ENCODE measurements at places on chromosomes 5 and 9.

GRCh38 chr5:169374761-169375160 is 73.8 kb upstream of the SLIT3 start:
- DNase-seq: no peak

GRCh38 chr9:1745980-1746379 is 269.2 kb upstream of the SMARCA2 start:
- DNase-seq: no peak

GRCh38 chr9:130104491-130105193 is 50.9 kb downstream of the GPR107 start:
- DNase-seq: no peak

DNA sequence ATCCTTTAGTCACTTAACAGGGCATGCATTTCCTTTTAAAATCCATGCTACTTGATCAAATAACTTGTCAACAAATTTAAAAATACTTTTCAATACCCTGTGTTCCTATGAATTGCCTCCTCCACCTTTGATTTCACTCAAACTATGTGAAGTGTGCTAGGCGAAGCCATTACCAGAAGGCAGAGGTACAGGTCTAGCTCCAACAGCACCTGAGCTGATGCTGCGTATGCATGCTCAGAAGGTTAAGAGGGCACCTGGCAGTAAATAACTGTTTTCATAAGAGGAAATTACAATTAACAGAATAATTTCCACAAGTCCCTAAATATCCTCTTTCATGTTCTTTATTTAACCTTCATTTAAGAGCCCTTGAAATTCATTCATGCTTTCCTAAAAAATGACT is 251.8 kb downstream of the EFNA5 start:
- DNase-seq: no peak

- DNase-seq: no peak
Observed at GRCh38 chr9:115038178-115038577, 79.8 kb downstream of the TNC start.

GRCh38 chr9:17068671-17069070 is 66.2 kb upstream of the CNTLN start:
- DNase-seq: no peak

DNA sequence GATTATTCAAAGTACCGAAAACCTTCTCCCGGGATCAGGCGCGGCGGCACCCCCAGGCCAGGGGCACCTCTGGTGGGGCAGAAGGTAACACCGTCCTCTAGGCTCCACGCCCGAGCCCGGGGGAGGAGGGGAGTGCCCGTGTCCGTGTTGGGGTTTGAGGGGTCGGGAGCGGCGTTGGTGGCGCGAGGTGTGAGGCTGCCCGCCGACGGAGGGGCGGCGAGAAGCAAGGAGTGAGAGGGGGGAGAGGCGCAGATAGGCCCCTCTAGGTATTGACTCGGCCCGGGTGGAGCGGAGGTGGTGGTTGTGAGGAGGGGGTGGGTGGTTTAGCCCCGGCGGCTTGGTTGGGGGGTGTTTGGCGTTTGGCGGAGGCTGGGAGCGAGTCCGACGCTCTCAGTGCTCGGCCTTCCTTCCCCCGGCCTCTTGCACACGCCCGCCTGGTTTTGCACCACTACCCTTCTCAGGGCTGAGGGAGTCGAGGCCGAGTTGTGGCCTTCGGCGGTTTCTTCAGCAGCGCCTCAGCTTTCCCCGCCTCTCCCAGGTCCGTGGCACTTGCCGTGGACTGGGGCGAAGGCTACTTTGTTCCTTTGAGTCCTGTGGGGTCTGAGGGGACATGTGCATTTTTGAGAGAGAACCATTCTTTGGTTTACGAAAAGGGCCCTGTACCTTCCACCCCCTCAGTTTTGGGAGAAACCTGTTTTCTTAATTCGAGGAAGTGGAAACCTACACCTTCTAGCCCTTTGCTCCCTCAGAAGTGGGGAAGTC is 450 bp downstream of the GPBP1 start:
- DNase-seq: peak; percentile 74

GRCh38 chr9:104914466-104914865 is 13.5 kb downstream of the ABCA1 start:
- no peak for DNase-seq

DNA sequence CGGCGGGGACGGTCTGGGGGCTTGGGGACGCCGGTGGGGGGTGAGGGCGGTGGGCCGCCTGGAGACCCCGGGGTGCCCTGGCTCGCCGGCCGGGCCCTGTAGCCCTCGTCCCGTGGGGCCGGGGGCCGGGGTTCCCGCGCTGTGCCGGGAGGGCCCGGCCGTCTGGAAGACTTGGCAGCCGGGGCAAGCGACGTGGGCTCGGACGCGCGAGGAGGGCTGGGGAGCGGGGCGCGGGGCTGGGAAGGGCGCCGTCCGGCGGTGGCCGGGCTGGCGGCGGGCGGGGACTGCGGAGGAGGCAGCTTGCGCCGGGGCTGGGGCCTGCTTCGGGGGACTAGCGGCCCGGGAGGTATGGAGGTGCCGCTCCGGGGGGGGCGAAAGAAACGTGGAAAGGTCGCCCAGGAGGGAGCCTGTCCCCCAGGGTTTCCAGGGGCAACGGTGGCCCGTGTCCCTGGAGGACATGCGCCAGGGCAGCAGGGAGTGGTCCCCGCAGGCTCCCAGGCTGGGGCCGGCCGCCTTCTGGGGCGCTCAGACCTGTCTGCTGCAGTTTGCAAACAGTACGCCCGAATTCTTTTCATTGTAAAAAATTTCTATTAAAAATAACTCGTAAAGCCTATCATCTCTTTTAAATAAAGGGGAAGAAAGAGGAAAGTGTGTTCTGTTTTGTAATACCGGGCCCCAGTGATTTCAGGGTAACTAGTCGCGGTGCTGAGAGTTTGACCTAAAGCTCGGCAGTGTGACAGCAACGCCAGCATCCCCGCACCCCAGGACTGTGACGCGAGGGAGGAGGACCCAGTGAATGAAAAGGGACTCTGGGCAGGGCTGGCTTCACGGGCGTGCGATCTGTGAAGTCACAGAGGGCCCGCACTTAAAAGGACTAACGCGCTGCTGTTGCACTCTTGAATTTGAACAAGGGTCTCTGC is 752 bp upstream of the ANKH start:
- peak; percentile 81 for DNase-seq

GRCh38 chr5:121497176-121497575 is 354.5 kb upstream of the FTMT start:
- DNase-seq: no peak

DNA sequence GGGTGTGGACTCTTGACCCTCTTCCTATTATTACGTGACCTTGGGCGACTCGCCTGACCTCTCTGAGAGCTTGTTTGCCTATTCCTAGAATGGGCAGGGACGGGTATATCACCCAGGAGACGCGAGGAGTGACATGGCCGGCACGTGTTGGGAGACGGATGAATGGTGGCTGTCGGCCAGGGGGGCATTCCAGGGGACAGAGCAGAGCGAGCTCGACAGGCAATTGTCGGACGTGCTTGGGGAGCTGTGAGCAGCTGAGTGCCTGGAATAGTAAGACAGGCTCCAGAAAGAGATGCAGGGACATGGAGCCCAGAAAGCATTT is 29.3 kb upstream of the UNC5A start:
- DNase-seq: peak; percentile 62

DNA sequence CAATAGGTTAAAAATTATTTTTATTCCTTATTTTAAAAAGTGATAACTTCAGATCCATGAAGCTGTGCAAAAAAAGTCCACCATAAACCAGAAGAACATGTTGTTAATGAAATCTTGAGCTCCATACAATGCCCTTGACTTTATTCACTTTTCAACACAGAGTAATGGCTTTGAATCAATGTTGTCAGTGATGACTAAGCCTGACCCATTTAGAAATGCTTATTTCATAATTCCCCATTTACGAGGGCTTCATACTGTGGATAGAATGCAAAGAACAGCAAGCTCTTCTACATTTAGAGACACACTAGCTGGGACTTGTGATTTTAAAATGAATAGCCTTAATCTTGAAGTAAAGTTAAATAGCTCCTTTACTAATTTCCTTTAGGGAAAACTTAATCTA is 25.7 kb upstream of the IL9 start:
- DNase-seq: no peak

DNA sequence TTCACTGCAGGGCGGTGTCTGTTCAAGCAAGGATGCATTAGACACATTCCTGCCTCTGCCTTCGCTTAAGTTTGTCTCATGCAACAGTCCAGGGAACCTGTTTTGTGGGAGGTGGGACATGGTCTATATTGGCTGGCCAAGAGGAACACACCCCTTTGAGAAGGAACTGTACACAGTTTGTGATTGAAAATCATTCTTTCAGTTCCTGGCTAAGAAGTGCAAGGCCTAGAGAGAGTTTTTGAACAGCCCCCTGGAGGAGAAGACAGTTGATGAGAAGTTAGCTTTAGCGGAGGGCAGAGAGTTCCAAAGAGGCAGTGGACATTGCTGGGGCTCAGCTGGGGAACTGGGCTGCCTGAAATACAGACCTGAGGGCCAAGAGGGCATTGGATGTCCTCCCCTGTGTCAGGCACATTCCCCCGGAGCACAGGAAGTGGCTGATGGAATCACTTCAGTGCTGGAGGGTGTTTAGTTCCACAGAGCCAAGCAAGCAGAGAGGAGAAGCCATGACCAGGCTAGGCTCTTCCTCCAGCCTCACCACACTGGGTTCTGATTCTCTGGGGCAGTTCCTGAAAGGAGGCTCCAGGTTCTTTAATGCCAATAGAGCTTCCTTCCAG is 66.6 kb downstream of the RGS3 start:
- peak; percentile 41 for DNase-seq

DNA sequence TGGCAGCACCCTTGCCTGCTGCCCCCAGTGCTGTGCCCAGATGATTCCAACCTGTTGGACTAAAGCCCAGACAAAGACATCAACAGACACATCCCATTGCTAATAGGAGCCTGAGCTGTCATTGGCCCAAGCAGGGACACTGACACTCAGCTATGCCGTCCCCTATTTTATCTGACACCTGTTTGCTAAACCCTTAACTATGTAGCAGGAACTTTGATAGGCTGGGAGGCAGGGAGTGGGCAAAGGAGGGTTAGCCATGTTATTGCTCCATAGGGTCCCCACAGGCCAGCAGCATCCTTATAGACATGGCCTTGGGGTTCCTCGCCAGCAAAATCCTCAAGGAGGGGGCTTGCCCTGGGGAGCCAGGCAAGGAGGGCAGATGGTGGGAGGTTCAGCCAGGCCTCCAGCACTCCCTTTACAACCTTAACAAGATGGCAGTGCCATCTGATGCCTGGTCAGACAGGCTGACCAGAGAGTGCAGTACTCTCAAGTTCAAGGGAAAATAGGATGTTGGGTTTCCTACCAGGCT is 50.4 kb upstream of the CDKN2AIPNL start:
- DNase-seq: no peak

DNA sequence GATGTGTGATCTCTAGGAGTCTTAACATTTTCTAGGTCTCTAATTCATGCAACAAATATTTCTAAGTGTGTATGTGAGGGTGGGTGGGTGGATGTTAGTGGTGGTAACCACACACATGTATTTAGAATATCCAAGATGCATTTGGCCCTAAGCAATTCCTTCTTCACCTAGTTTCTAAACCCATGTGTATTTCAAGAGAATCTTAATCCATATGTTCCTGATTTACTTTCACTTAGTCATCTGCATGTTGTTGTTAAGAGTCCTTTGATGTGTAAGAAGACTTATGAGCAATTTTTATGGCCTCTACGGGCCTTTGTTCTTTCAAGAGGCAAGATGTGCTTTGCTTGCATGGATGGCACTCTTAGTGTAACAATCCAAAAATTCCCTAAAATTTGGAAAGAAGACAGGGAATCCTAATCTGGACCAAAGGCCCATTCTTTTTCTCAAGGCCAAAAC is 282.6 kb downstream of the SPATA31D1 start:
- DNase-seq: no peak

GRCh38 chr5:135600152-135600570 is 21.4 kb upstream of the CXCL14 start:
- DNase-seq: peak; percentile 35

GRCh38 chr5:91187032-91187431 is 196.1 kb downstream of the ARRDC3 start:
- DNase-seq: no peak

DNA sequence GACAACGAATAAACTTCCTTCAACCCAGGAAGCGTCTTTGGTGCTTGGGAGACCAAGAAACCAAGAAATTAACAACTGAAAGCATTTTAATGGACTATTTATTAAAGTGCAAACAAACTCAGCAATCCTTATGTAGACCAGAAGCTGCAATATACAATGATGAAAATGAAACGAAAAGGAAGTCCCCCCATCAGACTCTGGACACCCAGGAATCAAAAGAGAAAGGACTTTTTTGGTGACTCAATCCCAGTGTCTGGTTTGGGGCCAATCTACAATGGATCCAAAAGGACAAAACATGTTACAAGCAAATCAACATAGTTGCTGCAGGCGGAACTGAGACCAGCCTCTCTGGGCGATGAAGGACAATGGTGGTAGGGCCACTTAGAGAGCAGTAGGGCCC is 39.5 kb downstream of the C9orf152 start:
- DNase-seq: no peak

DNA sequence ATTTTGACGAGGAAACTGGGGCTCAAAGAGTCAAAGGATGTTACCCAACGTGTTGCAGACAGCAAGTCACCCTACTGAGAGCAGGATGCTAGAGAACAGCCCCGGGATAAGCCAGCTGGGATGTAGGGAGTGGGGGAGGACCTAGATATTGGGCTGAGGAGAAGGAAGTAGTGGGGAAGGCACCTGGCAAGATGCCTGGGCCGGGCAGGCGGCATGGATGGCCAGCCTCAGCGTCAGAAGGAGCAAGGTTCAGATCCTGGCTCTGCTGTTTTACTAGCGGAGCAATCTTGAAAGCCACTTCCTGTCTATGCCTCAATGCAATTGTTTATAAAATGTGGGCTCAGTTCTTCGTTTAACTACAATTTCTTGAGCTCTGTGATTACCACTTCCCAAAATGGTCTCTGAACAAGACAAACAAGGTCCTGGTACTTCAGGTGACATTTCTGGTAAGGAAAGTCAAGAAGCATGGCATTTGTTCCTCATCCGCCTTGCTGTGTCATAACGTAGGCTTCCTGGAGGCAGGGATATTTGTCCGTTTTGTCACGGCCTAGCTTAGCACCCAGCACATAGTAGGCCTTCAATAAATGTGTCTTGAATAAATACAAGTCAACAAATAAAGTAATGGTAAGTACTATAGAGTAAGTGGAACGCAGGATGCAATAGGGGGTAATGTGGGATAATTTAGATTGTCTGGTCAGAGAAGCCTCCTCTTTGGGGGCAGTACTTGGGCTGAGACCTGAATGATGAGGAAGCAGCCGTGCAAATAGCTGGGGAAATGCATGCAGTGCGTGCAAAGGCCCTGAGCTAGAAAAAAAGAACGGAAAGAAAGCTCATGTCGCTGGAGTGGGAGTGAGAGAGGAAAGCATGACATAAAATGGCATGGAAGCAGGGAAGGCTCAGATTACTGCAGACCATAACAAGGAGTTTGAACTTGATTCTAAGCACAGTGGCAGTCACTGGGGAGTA is 70.5 kb downstream of the SMIM23 start:
- DNase-seq: no peak

DNA sequence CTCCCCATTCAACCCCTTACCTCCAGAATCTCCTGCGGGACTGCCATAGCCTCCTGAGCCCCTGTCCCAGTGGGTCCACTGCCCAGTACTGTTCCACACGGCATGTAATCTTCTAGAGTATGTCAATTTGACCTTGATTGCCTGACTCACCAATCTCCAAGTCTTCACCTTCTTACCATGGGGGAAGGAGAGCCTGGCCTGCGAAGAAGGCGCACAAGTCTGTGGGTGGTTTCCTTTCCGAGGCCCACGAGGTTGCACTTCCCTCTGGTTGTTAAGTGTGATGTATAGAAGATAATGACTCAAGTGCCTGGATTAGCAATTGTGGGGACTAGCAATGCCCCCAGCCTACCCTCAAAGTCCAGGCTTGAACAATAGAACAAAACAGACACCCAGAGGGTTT is 8.1 kb upstream of the TENT4A start:
- DNase-seq: no peak

Data from coronary artery (tissue), 2 donors.